Aorta (tissue), 5 donors: ENCODE measurements at places on chromosomes 6 and 20. TPM values are rescaled to one million over a fixed set of nuclear protein-coding genes. Genes with fewer than 3 reads are reported as not detected.

The CAGE1 gene
- total RNA-seq = not detected

The TRAPPC3L gene
- total RNA-seq = 0.55 TPM

The MAN1A1 gene
- 57.8 TPM for total RNA-seq

The MLN gene
- not detected for total RNA-seq

The DEFB129 gene
- not detected for total RNA-seq

DNA sequence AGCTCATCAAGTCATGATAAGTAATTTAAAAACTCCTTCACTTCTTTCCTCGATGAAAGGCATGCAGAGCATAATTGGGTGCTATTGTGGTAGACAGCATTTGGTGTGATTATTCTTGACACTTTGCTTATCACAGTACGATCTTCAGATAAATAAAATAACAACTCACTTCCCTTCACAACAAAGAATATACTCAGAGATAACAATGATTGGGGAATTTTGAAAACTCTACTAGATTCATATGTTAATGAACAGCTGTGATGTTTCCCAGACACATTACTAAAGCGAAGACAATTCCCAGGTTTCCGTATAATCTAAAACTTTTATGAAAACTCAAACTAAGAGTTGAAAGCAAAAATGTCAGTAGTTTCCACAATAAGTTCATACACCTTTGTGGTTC is 670.6 kb upstream of the EPHA7 start:
- no peak for DNase-seq
- no peaks in the 10 kb centered on the region for H3K36me3 ChIP-seq
- H3K4me3 ChIP-seq = no peak overlapping the region
- no peaks in the 10 kb centered on the region for H3K4me1 ChIP-seq
- H3K27ac ChIP-seq = no peak overlapping the region

GRCh38 chr20:57747861-57748481 is 38.2 kb upstream of the PMEPA1 start:
- no peaks in the 10 kb centered on the region for H3K36me3 ChIP-seq
- H3K27me3 ChIP-seq = no peaks in the 10 kb centered on the region
- H3K4me3 ChIP-seq = no peak overlapping the region
- no peaks in the 10 kb centered on the region for H3K4me1 ChIP-seq
- peak overlapping the region; percentile 96 for H3K27ac ChIP-seq

- H3K36me3 ChIP-seq = no peaks in the 10 kb centered on the region
- H3K4me3 ChIP-seq = no peak overlapping the region
- peaks cover 4% of the 10 kb centered on the region for H3K4me1 ChIP-seq
- H3K27me3 ChIP-seq = no peaks in the 10 kb centered on the region
- DNase-seq = no peak
Observed at GRCh38 chr6:80607811-80608391, 501.4 kb downstream of the BCKDHB start.

DNA sequence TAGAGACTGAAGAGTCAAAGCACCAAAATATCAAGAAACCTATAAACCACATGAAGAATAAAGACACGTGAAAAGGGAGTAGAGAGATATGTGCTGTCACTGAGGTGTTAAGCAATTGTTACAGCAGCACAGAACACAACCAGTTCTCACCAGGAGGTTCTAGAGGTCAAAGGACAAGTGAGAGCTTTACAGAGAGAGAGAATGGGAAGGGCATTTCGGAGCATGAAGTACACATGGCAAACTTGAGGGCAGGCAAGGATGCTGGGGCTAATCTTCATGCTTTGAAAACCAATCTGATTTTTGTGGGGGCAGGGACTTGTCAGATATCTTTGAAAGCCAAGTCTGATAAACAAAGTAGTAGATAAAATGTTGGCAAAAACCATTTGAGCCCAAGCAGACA is 142.3 kb upstream of the NRSN1 start:
- DNase-seq = no peak
- no peak overlapping the region for H3K4me3 ChIP-seq
- H3K27ac ChIP-seq = no peak overlapping the region
- H3K27me3 ChIP-seq = no peaks in the 10 kb centered on the region
- no peaks in the 10 kb centered on the region for H3K4me1 ChIP-seq

DNA sequence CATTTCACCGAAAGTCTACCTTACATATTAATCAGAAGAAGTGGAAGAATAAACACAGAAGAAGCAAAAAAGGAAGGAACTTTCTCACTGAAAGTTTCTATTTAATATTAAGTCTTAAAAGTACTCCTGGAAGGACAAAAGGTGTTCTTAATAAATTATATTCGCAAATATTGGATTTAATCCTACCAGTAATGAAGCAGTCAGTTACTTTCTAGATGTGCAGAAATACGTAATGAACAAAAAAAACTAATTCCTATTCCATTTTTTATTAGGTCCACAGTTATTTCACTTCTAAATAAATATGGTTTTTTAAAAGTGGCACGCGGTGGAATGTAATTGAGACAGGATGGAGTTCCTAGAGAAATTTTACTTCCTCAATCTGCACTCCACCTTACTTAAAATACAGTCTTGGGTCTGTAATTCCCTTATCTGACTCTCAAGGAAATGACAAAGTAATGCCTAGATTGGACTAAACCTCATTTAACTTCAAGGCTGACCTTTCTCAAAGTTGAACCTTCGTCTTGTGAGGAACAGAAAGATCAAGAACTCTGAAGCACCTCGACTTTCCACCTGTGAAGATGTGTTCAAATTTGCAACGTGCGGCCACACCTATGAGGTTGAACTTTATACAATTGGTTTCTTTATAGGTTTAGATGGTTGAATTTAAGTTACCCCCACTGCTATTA is 1.1 kb upstream of the TRAM2 start:
- no peaks in the 10 kb centered on the region for H3K36me3 ChIP-seq
- H3K4me1 ChIP-seq = peaks cover 2% of the 10 kb centered on the region
- H3K27me3 ChIP-seq = no peaks in the 10 kb centered on the region
- H3K27ac ChIP-seq = peak overlapping the region; percentile 88
- DNase-seq = no peak

DNA sequence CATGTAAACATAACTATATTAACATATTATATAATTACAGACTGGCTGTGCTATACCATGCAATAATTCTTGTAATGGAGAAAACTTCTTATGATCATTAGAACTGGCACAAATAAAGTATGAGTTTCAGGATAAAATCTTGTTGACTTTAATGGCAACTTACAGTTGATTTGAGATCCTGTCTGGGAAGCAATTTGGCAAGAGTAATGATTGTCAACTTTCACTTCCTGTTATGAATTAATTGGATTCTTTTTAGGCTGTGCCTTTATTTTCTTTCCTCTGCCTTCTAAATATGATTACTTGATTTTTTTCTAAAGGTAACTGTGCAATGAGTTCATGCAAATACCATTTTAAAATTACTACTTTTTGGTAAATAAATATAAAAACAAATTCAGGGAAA is 158.1 kb upstream of the B3GAT2 start:
- no peaks in the 10 kb centered on the region for H3K4me1 ChIP-seq
- no peak for DNase-seq
- H3K4me3 ChIP-seq = no peak overlapping the region
- no peaks in the 10 kb centered on the region for H3K36me3 ChIP-seq

DNA sequence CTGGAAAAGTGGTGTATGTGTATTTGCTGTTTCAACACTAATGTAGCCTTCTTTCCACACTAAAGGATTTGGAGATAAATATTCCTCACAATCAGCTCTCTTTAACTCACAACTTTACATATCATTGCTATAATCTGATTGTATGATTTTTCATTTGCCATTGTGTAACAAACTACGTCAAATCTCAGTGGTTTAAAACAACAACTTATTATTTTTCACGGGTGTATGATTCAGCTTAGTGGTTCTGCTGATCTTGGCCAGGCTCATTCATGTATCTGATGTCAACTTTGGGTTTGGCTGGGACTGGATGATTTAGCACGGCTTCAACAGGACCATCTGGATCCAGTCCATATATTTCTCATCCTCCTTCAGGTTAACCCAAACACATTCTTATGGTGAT is 55.4 kb upstream of the TMX4 start:
- H3K4me3 ChIP-seq = no peak overlapping the region
- H3K36me3 ChIP-seq = no peaks in the 10 kb centered on the region
- H3K27me3 ChIP-seq = no peaks in the 10 kb centered on the region
- no peak overlapping the region for H3K27ac ChIP-seq
- DNase-seq = no peak

GRCh38 chr20:47281376-47281775 is 75.1 kb downstream of the ZMYND8 start:
- H3K27ac ChIP-seq = no peak overlapping the region
- H3K4me1 ChIP-seq = peaks cover 8% of the 10 kb centered on the region
- no peaks in the 10 kb centered on the region for H3K27me3 ChIP-seq

DNA sequence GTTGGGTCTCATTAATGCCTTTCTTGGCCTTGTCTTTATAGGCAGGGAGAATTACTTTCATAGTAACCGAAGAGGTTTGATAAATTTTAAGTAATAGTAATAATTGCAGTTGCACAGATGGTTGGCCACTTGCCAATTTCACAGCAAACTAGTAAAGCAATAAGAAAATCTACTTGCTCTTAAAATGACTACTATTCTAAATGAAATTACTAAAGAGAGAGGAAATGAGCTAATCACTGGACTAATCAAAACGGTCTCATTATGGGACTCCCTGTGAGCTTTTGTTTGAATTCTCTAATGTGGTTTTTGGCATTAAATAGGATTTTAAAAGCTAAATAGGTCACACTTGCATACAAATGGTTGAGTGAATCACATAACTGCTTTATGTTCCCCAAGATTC is 227.4 kb upstream of the PLN start:
- H3K36me3 ChIP-seq = no peaks in the 10 kb centered on the region
- no peaks in the 10 kb centered on the region for H3K27me3 ChIP-seq
- DNase-seq = no peak
- H3K4me1 ChIP-seq = peaks cover 19% of the 10 kb centered on the region
- no peak overlapping the region for H3K4me3 ChIP-seq

GRCh38 chr6:39688494-39688893 is 36.7 kb downstream of the KIF6 start:
- H3K27me3 ChIP-seq = no peaks in the 10 kb centered on the region
- no peak for DNase-seq
- H3K36me3 ChIP-seq = no peaks in the 10 kb centered on the region
- H3K4me3 ChIP-seq = no peak overlapping the region

DNA sequence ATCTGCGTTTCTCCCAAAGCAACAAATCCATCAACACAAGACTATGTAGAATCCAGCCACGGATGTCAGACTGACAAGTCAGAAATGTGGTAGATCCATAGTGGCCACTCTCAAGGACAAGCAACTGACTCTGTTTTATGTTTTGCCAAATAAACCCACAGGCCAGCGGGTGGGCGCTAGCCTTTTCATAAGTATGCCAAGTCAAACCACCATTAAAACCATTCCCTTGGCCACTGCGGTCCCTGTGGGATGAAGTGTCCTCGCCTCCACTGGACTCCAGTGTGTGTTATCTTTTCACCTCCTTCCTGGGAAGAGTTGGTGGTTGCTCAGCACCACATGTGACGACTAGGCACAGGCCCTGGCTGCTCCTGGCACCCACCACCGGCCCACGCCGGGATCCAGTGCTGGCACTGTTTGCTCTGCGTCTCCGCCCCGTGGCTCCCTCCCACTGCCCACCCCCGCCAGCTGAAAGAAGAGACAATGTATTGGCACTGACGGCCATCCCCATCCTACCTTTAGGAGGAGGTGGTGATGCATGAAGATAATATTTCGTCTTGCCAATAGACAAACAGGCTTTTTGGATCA is 103.4 kb downstream of the FOXC1 start:
- DNase-seq = no peak
- H3K4me3 ChIP-seq = no peak overlapping the region
- no peak overlapping the region for H3K27ac ChIP-seq
- H3K27me3 ChIP-seq = no peaks in the 10 kb centered on the region

DNA sequence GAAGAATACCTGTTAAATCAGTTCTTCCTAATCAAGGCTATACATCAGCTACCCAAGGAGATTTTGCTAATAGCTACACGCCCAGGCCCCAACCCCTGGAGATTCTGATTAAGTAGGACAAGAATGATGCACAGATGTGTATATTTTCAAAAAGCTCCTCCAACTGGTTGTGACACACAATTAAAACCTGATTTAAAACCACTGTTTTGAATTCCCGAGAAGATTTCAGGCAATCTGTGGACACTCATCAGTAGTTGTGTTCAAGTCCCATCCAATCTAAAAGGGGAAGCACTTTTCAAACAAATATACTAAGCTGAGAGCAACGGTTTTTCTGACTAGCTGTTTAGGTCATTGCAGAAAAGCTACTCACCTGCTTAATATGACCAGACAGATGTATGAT is 118.9 kb upstream of the NHSL1 start:
- no peak for DNase-seq
- H3K27ac ChIP-seq = no peak overlapping the region
- no peaks in the 10 kb centered on the region for H3K27me3 ChIP-seq

DNA sequence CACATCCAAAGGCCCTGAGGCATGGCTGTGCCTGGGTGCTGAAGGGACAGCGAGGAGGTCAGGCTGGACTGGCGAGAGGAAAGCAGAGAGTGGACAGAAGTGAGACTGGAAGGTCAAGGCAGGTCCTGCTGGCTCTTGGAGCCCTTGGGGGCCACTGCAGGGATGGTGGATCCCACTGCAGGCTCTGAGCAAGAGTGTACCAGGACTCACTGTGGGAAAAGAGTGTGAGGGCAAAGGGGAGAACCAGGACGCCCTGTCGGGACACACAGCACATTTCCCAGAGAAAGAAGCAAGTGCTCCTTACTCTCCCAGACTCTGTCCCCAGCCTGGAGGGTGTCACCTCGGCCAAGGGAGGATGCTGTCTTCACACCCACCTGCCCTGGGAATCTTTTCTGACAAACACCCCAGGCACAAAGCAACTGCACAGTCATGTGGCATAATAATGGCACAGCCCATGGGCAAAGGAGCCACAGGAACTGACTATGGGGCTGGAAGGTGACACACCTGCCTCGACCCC is 172.3 kb upstream of the CST7 start:
- no peaks in the 10 kb centered on the region for H3K36me3 ChIP-seq
- no peaks in the 10 kb centered on the region for H3K4me1 ChIP-seq
- H3K27ac ChIP-seq = no peak overlapping the region
- H3K27me3 ChIP-seq = no peaks in the 10 kb centered on the region
- H3K4me3 ChIP-seq = no peak overlapping the region

GRCh38 chr6:21732731-21733130 is 139.2 kb downstream of the SOX4 start:
- no peak overlapping the region for H3K27ac ChIP-seq
- DNase-seq = no peak
- H3K4me3 ChIP-seq = no peak overlapping the region
- H3K27me3 ChIP-seq = no peaks in the 10 kb centered on the region
- H3K36me3 ChIP-seq = no peaks in the 10 kb centered on the region

GRCh38 chr6:101705866-101706265 is 312.4 kb downstream of the GRIK2 start:
- H3K4me3 ChIP-seq = no peak overlapping the region
- H3K27ac ChIP-seq = no peak overlapping the region
- H3K27me3 ChIP-seq = no peaks in the 10 kb centered on the region
- H3K36me3 ChIP-seq = no peaks in the 10 kb centered on the region
- H3K4me1 ChIP-seq = no peaks in the 10 kb centered on the region
